Stimulated activated CD8-positive, alpha-beta memory T cell treated with anti-CD3 and anti-CD28 coated beads, Interleukin-15, amount 100 ng/mL, for 4 hours (primary cell): ENCODE measurements at places on chromosomes 1 and 21.

DNA sequence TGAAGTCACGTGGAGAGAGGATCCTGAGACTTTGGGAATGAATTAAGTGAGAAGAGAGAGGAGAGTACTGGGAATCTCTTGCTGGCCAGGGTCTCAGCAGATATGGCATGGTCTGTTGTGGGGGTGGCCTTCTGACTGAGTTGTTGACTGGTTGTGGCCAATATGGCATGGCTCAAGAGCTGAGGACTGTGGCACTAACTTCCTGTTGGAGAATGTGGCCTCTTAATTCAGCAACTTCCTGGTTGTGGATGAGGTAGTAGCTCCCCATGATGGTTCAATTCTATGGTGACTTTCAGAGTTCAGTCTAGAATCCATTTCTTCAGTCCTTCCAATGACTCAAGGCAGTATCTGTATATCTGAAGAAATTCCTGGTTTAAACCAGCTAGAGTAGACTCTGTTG is 44.7 kb upstream of the PAXBP1 start:
- DNase-seq = no peak

GRCh38 chr1:22184892-22185612 is 42.2 kb upstream of the WNT4 start:
- no peak for DNase-seq

GRCh38 chr1:178867670-178868069 is 3.2 kb downstream of the ANGPTL1 start:
- no peak for DNase-seq

DNA sequence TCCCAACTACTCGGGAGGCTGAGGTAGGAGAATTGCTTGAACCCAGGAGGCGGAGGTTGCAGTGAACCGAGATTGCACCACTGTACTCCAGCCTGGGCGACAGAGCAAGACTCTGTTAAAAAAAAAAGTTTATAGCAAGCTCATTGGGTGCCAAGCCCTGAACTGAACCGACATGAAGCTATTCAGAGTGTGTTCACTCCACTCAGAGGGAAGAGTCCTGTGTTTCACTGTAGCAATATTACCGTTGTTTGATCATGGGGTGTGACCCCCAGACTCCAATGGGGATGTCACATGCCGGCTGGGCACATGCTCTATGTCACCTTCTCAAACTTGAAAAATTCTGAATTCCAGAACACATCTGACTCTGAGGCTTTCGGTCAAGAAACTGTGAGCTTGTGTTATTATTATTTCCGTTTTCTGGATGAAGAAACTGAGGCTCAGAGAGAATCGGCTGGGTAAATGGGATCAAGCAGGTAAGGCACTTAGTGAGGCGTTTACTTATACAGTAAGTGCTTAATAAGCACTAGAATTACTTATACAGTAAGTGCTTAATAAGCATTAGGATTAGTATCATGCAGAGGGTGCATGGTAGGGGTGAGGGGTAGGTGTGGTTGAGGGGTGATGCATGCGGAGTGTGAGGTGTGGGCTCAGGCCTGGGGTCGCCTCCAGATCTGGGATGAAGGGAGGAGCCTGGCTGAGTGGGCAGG is 36.2 kb downstream of the HSPG2 start:
- DNase-seq = no peak

- DNase-seq = no peak
These were observed 82.2 kb downstream of the MDM4 start for GRCh38 chr1:204598319-204598969.

- DNase-seq = no peak
These were observed 295.7 kb downstream of the SIPA1L2 start for GRCh38 chr1:232334246-232334645.

DNA sequence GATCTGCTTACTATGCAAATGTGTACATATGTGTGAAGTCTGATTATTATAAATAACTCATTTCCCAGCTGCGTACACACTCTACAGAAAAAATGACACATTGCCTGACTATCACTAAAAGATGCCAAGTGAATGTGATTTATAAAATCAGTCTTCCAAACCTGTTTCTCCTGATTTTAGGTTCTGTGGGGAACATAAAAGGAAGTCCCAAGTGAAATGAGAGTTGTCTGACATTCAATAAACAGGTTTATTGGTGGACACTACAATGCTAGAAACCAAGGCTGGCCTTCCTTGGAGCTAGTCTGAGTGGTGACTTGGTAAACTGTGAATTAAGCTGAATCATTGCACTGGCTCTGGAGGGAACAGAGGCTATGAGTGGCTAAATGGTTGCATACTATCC is 287.9 kb upstream of the ESRRG start:
- DNase-seq = no peak

GRCh38 chr1:23591460-23592208 is 32.3 kb upstream of the ID3 start:
- peak; percentile 23 for DNase-seq

DNA sequence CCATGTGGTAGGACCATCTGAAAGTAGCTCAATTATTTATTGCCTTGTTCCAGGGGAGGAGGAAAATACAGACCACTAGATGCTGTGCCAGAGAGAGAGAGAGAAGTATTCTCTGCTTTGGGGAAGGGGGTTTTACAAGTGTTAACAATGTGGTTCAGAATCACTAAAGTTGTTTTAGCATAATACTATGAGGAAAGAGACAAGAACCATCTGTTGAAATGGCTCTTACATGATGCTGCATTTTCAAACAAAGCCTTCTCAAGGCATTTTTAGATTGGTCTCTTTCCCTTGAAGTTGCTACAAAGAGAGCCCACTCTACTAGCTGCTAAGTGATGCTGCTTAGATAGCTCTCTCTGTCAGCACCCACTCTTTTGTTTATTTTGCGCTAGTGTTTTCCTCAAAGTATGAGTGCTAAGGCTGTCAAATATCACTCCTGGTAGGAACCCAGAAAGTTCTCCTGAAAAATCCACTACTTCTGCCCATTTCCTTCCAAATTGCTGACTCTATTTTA is 255.1 kb downstream of the NFIA start:
- DNase-seq = no peak

- no peak for DNase-seq
These were observed 15.2 kb downstream of the CRYZ start for GRCh38 chr1:74717626-74718025.

DNA sequence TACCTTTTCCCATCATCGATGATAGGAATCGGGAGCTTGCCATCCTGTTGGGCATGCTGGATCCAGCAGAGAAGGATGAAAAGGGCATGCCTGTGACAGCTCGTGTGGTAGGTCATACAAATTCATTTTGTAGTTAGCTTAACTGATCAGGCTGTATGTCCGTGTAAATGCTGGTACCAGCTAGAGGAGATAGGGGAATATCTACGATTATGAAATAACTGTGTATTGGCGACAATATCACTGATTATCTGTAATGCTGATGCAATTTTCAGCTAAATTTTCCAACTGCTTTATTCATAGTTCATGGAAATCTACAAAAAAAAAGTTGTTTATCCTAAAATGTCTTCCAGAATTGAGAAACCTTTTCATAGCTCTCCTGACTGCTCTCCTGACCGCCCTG is 8.3 kb downstream of the PRDX6 start:
- no peak for DNase-seq

GRCh38 chr1:233673261-233673946 is 59.5 kb downstream of the KCNK1 start:
- DNase-seq = no peak

GRCh38 chr1:23098463-23099170 is 70.0 kb downstream of the LUZP1 start:
- DNase-seq = no peak

DNA sequence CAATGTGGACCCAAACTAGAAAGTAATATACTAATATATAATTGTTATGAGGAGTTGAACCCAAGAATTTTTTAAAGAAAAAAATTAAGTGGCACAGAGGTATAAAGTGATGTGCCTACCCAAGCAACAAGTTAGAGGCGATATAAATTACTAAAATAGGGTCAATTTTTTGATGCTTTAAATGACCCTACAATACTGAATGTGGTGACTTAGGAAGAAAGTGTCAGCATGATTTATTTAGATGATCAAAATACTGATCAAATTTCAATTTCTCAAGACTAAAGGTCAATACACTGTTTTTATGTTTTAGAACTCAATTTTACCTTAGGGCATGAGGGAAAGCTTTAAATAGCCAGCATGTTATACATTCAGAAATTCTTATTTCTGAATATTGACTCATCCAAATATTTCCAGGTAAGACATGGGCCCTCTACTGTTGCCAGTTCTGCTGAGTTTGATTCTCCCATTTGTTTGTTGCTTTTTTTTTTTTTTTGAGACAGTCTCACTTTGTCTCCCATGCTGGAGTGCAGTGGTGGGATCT is 20.1 kb downstream of the SCAF4 start:
- no peak for DNase-seq

- DNase-seq = no peak
These were observed 57.4 kb downstream of the UCK2 start for GRCh38 chr1:165884690-165885304.

- DNase-seq = no peak
These were observed 39.8 kb downstream of the WNT2B start for GRCh38 chr1:112548547-112548946.

GRCh38 chr1:51299185-51299885 is 31.0 kb downstream of the TTC39A start:
- DNase-seq = no peak

- DNase-seq = no peak
These were observed 286.9 kb downstream of the KIF26B start for GRCh38 chr1:245441689-245442088.

DNA sequence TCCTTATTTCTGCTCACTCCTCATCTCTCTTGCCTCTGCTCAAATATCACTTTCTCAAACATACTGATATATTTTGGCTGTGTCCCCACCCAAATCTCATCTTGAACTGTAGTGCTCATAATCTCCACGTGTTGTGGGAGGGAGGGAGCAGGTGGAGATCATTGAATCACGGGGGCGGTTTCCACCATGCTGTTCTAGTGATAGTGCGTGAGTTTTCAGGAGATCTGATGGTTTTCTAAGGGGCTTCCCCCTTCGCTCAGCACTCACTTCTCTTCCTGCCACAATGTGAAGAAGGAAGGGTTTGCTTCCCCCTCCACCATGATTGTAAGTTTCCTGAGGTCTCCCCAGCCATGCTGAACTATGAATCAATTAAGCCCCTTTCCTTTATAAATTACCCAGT is 26.6 kb downstream of the ZBTB8OS start:
- DNase-seq = no peak

DNA sequence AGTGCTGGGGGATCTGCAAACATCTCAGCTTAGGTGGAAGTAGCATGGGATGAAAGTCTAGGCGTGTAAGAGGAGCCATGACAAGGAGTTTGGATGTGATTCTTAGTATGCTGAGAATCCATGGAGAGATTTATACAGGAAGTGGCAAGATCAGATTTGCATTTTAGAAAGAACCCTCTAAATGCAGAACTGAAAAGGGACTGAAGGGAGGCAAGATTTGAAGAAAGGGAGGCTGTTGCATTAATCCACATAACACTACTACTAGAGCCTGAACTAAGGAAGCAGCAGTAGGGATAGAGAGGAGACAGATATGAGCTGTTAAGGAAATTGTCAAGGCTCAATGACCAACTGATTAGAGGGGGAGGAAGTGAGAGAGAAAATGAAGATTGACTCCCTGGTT is 9.8 kb downstream of the C1orf74 start:
- no peak for DNase-seq

DNA sequence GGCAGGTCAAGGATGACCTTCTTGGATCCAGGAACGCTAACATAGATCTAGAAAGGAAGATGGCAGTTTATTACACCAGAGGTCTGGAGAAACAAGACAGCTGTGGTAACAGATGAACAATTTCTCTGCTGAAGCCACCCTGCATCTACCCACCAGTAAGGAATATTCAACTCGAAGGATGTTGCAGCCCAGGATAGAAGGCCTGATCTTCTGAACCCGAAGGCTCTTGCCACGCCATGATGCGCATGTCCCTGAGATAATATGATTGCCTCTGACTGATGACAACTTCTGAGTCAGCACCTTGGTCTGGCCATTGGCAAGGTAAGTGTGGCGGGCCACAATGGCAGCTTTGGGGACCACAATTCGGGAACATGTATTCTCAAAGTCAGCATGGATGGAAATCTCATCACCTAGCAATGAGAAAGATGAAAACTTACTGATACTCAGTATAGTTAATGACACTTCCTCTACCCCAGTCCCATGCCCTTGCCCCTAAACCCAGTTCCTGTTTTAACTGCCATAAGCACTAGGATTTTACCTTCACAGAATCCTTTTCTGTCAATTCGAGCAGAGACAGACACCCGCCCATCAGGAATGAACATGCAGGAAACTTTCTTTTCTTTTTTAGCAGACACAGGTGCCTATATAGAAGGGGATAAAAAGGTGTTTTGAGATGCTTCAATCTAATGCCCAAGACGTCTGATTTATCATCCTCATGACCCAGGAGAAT is 1.8 kb downstream of the TXNIP start:
- DNase-seq = no peak

DNA sequence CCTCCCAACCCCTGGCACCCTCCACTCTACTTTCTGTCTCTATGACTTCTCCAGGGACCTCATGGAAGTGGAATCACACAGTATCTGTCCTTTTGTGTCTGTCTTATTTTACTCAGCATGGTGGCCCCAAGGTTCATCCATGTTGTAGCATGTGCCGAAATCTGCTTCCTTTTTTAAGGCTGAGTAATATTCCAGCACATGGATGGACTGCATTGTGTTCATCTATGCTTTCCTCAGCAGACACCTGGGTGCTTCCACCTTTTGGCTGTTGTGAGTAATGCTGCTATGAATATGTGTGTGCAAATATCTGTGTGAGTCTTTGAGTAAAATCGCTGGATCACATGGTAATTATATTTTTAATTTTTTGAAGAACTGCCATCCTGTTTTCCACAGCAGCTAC is 1.6 kb upstream of the PFKL start:
- DNase-seq = no peak

DNA sequence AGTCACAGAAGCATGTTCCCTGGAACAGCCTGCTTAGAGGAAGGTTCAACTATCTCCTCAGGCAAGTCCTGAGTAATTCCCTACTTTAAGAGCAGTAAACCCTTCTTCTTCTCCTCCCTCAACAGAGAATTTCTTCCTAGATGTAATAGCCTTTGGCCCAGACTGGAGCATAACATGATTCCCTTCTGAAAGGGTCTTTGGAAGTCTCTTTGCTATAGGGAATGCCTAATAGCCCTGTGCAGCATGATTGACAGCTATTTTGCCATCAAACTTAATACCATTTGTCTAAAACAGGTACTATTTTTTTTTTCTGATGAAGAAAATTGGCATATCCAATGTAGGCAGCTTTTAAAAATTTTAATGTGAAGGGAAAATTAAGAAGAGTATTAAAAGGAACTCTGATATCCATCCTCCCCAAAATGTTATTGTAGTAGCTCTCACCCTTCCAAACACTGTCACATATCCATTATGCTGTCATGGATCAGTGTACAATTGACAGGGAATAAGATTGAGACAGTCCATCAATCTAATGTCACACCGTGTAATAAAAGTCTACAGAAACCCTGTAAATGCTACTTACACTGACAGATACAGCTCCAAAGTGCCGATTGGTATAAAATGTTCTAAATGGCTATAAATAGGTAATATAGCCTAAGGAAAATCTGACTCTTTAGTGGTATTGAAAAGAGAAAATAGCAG is 884.6 kb downstream of the TTLL7 start:
- DNase-seq = no peak

GRCh38 chr1:211939876-211940468 is 95.4 kb downstream of the INTS7 start:
- DNase-seq = peak; percentile 6

- DNase-seq = no peak
These were observed 499.2 kb downstream of the OMA1 start for GRCh38 chr1:58047265-58047858.
